ENCODE measurements at places on chromosomes 16 and 17. TPM values are rescaled to one million over a fixed set of nuclear protein-coding genes. Genes with fewer than 3 reads are reported as not detected.
A peak's percentile ranks its signal among the peaks of the same experiment; 100 is the strongest.

The SNAI3 gene
- 2.0 TPM for total RNA-seq

DNA sequence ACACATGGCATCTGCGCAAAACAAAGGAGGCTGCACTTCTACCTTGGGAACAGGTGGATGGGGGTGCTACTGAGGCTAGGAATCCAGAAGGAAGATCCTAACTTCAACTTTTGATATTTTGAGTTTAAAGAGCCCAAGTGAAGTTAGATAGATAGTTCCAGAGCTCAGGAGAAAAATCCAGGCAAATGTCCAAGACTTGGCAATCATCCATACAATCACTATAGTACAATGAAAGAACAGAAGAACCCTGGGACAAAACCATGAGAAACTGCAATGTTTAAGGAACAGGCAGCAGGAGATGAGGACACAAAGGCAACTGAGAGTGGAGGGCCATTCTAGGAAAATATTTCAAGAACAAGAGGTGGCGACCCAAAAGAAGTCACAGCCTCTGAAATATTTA is 12.4 kb downstream of the CDYL2 start:
- H3K27ac ChIP-seq, result no peak overlapping the region
- no peaks in the 10 kb centered on the region for H3K36me3 ChIP-seq
- H3K4me3 ChIP-seq, result no peak overlapping the region
- no peaks in the 10 kb centered on the region for H3K27me3 ChIP-seq

DNA sequence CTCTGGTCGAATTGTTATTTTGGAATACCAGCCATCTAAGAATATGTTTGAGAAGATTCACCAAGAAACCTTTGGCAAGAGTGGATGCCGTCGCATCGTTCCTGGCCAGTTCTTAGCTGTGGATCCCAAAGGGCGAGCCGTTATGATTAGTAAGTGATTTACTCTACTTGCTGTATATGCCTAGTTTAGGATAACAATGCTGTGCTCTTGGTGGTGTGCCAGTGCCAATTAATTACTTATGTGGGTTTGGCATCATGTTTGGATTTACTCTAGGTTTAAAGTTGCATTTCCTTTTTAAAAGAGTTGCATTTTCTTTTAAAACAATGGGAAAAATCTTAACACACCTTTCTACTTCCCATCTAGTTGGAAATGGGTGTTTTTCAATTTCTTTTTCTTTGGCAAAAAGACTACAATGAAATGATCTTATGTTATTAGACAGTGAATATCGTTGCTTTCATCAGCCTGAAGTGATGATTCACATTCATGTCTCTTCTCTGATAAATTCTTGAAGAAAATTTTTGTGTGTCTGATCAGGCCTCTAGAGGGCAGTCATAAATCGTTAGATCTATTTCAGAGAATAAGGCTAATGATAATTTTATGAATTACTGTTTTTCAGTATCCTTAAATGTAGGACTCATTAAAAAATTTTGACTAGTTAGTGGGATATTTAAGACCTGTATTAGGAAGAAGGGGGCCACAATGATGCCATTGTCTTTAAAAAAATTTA is 5.6 kb downstream of the SF3B3 start:
- no peaks in the 10 kb centered on the region for H3K27me3 ChIP-seq
- DNase-seq, result no peak
- H3K27ac ChIP-seq, result peak overlapping the region; percentile 68
- peak overlapping the region; percentile 64 for H3K4me3 ChIP-seq

The RABEP2 gene
- total RNA-seq, result 11.4 TPM

The MEFV gene
- total RNA-seq, result 0.08 TPM

GRCh38 chr17:48568499-48569239 is 9.5 kb downstream of the HOXB4 start:
- H3K4me3 ChIP-seq, result peak overlapping the region; percentile 9
- no peak for DNase-seq
- H3K27me3 ChIP-seq, result peaks cover 3% of the 10 kb centered on the region
- no peaks in the 10 kb centered on the region for H3K36me3 ChIP-seq

DNA sequence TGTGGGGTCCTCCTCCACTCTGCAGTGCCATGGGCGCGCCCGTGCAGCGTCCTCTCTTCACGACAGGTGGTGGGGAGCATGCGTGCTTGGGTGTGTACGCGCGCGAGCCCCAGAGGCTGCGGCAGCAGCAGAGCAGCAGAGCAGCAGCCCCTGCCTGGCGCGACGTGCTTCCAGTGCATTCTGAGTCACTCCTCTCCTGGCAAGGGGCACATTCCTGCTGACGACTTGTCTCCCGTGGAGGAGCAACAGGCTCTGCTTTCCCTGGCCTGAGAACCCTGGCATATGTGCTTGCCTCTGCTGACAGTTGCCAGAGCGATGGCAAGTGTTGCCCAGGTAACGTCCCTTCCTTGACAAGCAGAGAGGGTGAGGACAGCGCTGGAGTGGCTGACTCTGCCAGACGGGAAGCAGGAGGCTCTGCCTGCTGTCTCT is 133.8 kb upstream of the PLCG2 start:
- peaks cover 15% of the 10 kb centered on the region for H3K4me1 ChIP-seq
- no peaks in the 10 kb centered on the region for H3K36me3 ChIP-seq
- H3K27me3 ChIP-seq, result no peaks in the 10 kb centered on the region
- no peak overlapping the region for H3K27ac ChIP-seq
- H3K4me3 ChIP-seq, result no peak overlapping the region

The CRISPLD2 gene
- not detected for total RNA-seq

The PLXDC1 gene
- total RNA-seq, result 1.1 TPM

The TMEM238L gene
- total RNA-seq, result not detected

All from activated naive CD8-positive, alpha-beta T cell treated with anti-CD3 and anti-CD28 coated beads for 36 hours (primary cell).